ENCODE measurements at places on chromosomes 11 and 22.

GRCh38 chr22:28341001-28341400 is 338.6 kb downstream of the TTC28 start:
- no peaks in the 10 kb centered on the region for H3K36me3 ChIP-seq
- DNase-seq, result no peak
- no peak overlapping the region for H3K4me3 ChIP-seq
- H3K27ac ChIP-seq, result no peak overlapping the region

GRCh38 chr22:38564669-38565068 is 5.3 kb downstream of the DMC1 start:
- no peak overlapping the region for H3K27ac ChIP-seq
- no peaks in the 10 kb centered on the region for H3K36me3 ChIP-seq
- H3K4me1 ChIP-seq, result peaks cover 4% of the 10 kb centered on the region
- no peaks in the 10 kb centered on the region for H3K27me3 ChIP-seq

DNA sequence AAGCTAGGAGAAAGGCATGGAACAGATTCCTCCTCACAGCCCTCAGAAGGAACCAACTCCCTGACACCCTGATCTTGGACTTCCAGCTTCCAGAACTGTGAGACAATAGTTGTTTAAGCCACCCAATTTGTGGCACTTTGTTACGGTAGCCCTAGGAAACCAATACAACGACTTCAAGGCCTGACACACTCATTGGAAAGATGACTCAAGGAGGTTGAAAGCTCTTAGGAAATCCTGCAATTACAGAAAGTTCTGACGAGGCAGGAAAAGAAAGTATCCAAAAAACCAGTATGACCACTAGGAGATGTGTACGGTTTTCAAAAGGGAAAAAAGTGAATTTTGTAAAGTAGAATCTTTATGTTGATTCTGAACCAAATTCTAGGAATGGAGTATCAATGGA is 161.4 kb downstream of the SWAP70 start:
- H3K27me3 ChIP-seq, result no peaks in the 10 kb centered on the region
- no peaks in the 10 kb centered on the region for H3K36me3 ChIP-seq
- no peak overlapping the region for H3K27ac ChIP-seq

DNA sequence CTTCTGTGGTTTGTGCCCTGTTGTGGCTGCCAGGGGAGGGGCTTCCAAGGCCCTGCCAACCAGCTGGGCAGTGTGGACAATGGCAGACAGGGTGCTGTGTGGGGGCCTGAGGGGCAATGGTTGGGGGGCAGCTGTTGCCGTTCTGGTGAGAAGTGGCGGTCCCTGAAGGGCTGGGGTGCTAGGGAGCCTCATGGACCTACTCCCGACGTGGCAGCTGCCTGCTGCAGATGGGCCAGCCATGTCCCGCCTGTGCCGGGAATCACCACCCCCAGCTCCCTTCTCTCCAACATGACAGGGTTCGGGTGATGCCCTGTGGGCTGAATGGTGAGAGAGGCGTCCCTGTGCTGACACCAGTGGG is 74.2 kb downstream of the KCNQ1 start:
- no peak overlapping the region for H3K4me3 ChIP-seq
- H3K36me3 ChIP-seq, result no peaks in the 10 kb centered on the region
- no peaks in the 10 kb centered on the region for H3K27me3 ChIP-seq
- no peaks in the 10 kb centered on the region for H3K4me1 ChIP-seq
- H3K27ac ChIP-seq, result no peak overlapping the region

DNA sequence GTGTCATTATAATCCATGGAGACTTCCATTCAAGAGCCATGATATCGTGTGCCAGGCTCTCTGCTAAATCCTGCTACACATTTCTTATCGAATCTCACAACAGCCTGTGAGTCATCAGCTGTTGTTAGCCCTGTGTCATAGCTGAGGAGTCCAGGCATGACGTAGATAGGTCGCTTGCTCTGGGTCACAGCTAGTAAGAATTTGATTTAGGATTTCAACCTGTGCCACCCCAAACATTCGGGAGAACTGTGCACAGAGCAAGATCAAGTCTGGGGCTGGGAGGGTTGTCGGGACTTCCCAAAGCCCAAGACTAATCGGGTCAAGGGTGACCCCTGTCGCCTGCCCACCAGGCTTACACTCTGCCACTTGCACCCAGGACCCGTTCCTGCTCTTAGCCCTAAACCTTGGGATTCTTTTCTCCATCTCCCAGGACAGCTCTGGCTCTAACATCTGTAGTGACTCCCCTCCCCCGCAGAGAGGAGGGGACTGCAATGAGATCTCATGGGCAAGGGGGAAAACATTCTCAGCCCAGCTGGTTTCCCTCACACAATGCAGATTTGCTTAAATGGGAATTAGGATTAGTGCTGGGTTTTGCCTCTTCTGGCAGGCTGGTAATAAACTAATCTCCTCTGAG is 34.3 kb downstream of the TSPAN18 start:
- no peak overlapping the region for H3K4me3 ChIP-seq
- H3K27me3 ChIP-seq, result no peaks in the 10 kb centered on the region
- peak overlapping the region; percentile 79 for H3K27ac ChIP-seq
- DNase-seq, result peak; percentile 87
- no peaks in the 10 kb centered on the region for H3K36me3 ChIP-seq
- H3K4me1 ChIP-seq, result peaks cover 35% of the 10 kb centered on the region

DNA sequence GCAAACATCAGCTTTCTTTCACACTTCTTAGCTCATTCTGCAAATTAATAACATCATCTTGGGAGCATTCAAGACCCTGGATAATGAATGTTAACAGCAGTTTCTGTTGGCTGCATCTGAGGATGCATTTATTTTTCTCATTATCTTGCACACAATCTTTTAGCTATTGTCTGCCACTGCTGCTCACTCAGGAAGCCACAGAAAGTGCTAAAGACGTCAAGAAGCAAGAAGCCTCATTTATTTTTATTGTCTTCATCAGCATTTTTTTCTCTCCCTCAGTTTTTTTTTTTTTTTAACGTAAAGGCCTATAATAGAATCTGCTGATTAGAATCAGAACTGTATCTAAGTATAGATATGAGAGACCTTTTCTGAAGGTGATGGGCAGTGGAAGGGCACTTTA is 1339.4 kb downstream of the FAM181B start:
- H3K27me3 ChIP-seq, result no peaks in the 10 kb centered on the region
- DNase-seq, result no peak
- no peak overlapping the region for H3K27ac ChIP-seq

DNA sequence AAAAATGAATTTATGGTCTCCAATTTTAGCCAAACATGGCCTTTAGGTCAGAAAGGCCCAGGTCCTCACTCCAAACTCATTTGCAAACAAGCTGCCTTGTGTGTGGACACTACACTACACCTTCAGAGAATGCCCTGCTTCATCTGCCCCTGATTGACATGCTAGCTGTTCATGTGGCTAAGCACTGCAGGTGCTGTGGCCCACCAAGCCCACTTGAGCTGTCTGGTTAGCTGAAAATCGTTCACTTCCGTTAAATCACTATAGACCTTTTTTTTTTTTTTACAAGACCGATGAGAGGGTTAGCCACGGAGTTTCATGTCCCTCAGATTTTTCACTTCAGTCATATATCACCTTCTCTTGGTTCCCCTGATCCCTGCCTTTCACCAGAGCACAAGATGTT is 39.3 kb downstream of the NF2 start:
- H3K27me3 ChIP-seq, result no peaks in the 10 kb centered on the region
- DNase-seq, result no peak
- no peaks in the 10 kb centered on the region for H3K36me3 ChIP-seq
- no peak overlapping the region for H3K4me3 ChIP-seq
- H3K4me1 ChIP-seq, result no peaks in the 10 kb centered on the region
- no peak overlapping the region for H3K27ac ChIP-seq

- H3K27me3 ChIP-seq, result no peaks in the 10 kb centered on the region
- no peak overlapping the region for H3K4me3 ChIP-seq
- peaks cover 5% of the 10 kb centered on the region for H3K4me1 ChIP-seq
Measured at GRCh38 chr11:74437441-74438042, 29.8 kb downstream of the KCNE3 start.

DNA sequence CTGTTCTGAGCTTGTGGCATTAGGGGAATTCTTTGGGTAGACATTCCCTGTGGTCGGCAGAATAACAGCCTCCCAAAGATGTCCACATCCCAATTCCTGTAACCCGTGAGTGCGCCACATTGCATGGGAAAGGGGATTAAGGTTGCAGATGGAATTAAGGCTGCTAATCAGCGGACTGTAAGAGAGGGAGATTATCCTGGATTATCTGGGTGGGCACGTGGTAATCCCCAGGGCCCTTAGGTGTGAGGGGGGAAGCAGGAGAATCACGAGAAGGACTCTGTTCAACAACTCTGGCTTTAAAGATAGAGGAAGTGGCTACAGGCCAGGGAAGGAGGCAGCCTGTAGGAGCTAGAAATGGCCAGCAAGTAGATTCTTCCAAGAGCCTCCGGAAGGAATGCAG is 16.0 kb downstream of the CACNG2 start:
- H3K4me3 ChIP-seq, result no peak overlapping the region
- no peak overlapping the region for H3K27ac ChIP-seq
- H3K27me3 ChIP-seq, result no peaks in the 10 kb centered on the region
- no peaks in the 10 kb centered on the region for H3K4me1 ChIP-seq
- no peak for DNase-seq

DNA sequence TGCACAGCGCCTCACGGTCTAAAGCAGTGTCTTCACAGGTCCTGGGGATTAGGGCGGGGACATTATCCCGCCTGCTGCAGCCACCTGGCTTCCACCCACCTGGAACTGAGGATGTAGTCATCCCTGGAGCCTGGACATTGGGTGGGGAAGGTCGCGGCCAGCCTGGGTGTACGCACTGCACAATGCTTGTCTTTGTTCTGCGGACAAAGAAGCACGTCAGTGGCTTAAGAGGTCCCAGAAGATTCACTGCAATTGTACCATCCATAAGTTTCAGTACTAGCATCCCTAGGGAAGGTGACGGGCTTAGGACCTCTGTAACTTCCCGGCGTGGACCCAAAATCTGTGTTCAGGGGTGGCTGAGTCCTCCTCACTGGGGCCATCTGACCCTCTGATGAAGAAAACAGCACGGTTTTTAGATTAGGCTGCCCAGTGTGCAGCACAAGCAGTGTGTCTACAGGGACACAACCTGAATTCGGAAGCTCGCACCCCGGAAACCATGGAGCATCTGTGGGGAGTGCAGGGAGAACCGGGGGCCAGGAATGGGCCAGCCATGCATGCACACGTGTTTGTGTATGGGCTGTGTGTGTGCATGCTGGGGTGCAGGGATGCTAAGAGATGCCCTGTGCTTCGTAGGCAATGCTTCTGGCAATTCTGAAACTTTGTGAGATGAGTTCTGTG is 342.6 kb upstream of the B3GAT1 start:
- H3K36me3 ChIP-seq, result no peaks in the 10 kb centered on the region
- no peak overlapping the region for H3K27ac ChIP-seq
- no peaks in the 10 kb centered on the region for H3K4me1 ChIP-seq

GRCh38 chr11:3160252-3161031 is 4.7 kb downstream of the OSBPL5 start:
- H3K4me3 ChIP-seq, result peak overlapping the region; percentile 56
- H3K36me3 ChIP-seq, result no peaks in the 10 kb centered on the region
- peak; percentile 96 for DNase-seq
- peak overlapping the region; percentile 85 for H3K27ac ChIP-seq
- peaks cover 93% of the 10 kb centered on the region for H3K4me1 ChIP-seq

DNA sequence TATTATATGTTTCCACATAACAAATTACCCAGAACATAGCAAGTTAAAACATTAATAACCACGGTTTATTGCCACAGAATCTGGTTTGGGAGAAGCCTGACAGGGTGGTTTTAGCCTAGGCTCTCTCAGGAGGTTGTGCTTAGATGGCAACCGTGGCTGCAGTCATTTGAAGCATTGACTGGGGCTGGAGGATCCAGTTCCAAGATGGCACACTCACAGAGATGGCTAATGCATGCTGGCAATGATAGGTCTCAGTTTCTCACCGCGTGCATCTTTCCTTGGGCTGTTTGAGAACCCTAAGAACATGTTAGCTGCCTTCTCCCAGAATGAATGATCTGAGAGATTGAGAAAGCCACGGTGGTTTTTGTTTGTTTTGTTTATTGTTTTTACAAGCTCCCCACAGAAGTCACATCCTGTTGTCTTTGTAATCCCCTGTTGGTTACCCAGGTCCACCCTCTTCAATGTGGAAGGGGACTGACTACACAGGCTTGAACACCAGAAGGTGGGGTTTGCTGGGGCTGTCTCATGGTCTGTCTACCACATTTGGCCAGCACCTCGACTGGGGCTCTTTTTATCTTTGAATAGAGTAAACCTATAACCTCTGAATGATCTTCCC is 36.6 kb upstream of the GRAMD1B start:
- no peak overlapping the region for H3K27ac ChIP-seq
- no peaks in the 10 kb centered on the region for H3K4me1 ChIP-seq
- H3K27me3 ChIP-seq, result no peaks in the 10 kb centered on the region
- no peak overlapping the region for H3K4me3 ChIP-seq
- no peak for DNase-seq

DNA sequence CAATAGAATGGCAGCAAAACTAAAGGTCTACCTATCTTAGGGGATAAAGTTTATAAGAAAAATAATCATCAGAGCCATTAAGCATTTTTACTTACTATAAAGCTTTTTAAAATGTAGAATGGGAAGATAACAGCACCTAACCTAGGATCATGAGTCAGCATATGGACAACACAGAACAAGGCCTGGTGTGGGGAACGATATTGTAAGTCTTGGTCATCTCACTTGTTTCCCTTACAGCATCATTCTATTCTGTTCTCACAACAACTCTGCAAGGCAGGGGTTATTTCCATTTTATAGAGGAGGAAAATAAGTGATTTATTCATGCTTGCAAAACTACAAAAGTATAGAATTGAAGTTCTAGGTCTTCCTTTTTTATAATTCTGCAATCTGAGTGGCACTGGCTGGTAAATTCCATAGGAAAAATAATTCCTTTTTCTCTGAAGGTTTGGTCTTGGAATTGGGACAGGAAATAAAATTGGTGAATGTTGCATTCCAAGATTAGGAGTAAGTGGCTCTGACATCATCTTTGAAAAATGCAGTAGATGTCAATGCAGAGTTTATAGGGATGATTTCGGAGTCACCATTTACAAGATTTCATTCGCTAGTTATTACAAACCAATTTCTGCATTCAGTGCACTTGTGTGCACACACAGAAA is 423.0 kb downstream of the DYNC2H1 start:
- DNase-seq, result no peak
- H3K4me3 ChIP-seq, result no peak overlapping the region
- no peaks in the 10 kb centered on the region for H3K36me3 ChIP-seq
- H3K27ac ChIP-seq, result no peak overlapping the region
- H3K4me1 ChIP-seq, result no peaks in the 10 kb centered on the region

GRCh38 chr11:130789056-130789640 is 127.1 kb downstream of the SNX19 start:
- no peak overlapping the region for H3K4me3 ChIP-seq
- H3K27me3 ChIP-seq, result no peaks in the 10 kb centered on the region
- no peak overlapping the region for H3K27ac ChIP-seq
- no peaks in the 10 kb centered on the region for H3K4me1 ChIP-seq
- H3K36me3 ChIP-seq, result no peaks in the 10 kb centered on the region
- peak; percentile 58 for DNase-seq

DNA sequence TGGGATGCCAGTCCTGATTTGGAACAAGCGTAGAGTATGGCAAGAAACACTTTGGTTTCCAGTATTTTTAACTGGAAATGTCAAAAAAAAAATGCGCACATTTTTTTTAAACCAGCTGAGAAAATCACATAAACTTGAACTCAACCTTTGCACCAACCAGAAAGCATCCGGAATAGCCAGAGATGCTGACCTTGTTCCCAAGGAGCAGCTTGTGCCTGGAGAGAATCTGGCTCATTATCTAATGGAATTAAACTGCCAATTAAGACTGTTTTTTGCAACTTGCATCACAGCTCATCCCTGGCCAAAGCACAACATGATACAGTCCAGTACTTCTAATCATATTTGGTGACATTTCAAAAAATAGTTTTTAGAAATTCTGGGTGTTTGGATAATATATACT is 8.4 kb upstream of the ETS1 start:
- H3K36me3 ChIP-seq, result no peaks in the 10 kb centered on the region
- no peaks in the 10 kb centered on the region for H3K27me3 ChIP-seq
- H3K4me1 ChIP-seq, result no peaks in the 10 kb centered on the region
- no peak for DNase-seq

All from vagina (tissue), 2 donors.